ENCODE measurements at places on chromosomes 3 and 15.
A peak's percentile ranks its signal among the peaks of the same experiment; 100 is the strongest.

- DNase-seq: no peak
Measured at GRCh38 chr3:83928391-83928790, 1030.4 kb upstream of the CADM2 start.

DNA sequence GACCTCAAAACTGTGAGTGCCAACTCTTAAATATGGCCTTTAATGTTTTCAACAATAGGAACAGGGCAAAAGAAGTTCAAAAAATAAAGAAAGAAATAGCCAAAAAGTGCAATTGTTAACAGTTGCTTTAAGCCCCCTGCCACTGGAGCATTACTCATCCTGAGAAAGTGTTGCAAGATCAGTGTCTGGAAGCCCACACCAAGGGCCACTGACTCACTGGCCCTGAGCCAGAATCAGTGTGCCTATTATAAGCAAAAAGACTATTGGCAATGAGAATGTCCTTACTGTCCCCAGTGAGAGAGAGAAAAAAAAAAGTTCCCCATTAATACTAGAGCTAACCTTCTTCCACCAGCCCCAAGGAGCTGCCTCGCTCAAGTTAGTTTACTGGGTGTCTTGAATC is 480.1 kb upstream of the ZNF385D start:
- DNase-seq: no peak

- no peak for DNase-seq
Measured at GRCh38 chr15:53072077-53072476, 281.9 kb upstream of the ONECUT1 start.

- no peak for DNase-seq
Measured at GRCh38 chr15:50044904-50045303, 74.1 kb downstream of the ATP8B4 start.

GRCh38 chr3:129432036-129432435 is 3.6 kb upstream of the EFCAB12 start:
- no peak for DNase-seq

- DNase-seq: no peak
Measured at GRCh38 chr15:96070636-96071035, 259.9 kb upstream of the NR2F2 start.

GRCh38 chr3:134277066-134277660 is 26.5 kb upstream of the RYK start:
- no peak for DNase-seq

DNA sequence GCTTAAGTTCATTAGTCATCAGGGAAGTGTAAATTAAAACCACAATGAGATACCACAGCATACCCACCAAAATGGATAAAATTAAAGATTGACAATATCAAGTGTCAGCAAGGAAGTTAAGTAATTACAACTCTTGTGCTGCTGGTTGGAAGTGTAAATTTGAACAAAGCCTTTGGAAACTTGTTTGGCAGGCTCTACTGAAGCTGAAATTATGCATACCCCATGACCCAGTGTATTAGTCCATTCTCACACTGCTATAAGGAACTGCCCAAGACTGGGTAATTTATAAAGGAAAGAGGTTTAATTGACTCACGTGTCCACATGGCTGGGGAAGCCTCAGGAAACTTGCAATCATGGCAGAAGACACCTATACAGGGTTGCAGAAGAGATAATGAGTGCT is 196.1 kb downstream of the PDCD6IP start:
- no peak for DNase-seq

DNA sequence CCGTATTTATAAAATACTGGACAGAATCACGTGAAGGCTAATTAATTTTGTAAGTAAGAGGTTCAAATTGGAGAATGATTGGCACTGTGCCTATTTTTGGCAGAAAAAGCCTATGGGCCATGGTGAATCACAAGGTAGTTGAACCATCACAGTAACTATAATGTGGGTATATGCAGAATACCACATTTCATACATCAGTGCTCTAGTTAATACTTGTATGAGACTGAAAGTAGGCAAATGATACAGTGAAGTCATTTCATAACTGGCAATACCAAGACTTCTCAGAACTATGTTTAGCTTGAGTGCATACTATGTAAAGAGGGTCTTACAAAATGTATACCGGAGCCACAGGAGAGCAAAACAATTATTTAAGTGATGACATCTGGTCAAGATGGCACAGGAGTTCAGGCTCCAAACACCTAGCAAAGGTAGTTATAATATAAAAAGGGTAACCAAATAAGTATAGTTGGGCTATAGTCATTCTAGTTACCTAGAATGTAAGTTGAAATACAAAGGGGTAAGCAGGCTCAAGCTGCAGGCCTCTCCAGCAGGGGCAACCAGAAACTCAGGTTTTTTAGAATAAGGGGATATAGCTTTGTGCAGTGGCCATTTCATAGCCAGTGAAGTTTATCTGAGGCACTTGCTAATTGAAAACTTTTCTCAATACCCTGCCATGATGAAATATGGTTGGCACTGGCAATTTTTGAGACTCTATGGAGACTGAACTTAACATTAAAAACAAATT is 19.1 kb downstream of the GPR160 start:
- DNase-seq: no peak

DNA sequence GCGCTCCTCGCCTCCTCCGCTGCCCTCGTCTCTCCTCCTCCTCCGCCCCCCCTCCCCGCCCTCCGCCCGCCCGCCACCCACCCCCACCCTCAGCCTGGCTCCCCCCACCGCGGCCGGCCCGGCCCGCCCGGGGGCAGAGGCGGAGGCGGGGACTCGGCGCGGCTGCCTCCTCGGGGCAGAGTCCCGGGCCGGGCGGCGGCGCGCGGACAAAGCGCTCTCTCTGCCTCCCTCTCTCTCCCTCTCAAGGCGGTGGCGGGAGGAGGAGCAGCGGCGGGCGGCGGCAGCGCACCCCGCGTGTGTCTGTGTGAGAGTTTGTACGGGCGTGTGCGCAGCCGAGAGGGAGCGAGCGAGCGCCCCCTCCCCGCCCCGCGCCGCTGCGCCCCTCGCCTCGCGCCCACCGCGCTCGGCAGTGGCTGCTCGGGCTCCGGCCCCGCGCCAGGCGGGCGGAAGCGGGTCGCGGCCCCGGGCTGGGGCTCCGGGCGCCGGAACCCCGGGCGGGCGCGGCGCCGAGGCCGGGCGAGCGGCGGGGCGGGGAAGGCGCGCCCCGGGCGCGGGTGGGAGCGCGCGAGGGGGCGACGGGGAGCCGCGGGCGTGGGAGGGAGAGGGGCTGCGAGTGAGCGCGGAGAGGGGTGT is at the start of gene IGF2BP2:
TSS of gene IGF2BP2 (minus strand) at position 37 of the 633 bp plus-strand sequence. CDS start 82 bp downstream, outside the sequence.
- no peak for DNase-seq

- no peak for DNase-seq
Measured at GRCh38 chr3:16264174-16264707, 502 bp downstream of the DPH3 start.

- no peak for DNase-seq
Measured at GRCh38 chr3:10516544-10517452, 11.4 kb upstream of the ATP2B2 start.

DNA sequence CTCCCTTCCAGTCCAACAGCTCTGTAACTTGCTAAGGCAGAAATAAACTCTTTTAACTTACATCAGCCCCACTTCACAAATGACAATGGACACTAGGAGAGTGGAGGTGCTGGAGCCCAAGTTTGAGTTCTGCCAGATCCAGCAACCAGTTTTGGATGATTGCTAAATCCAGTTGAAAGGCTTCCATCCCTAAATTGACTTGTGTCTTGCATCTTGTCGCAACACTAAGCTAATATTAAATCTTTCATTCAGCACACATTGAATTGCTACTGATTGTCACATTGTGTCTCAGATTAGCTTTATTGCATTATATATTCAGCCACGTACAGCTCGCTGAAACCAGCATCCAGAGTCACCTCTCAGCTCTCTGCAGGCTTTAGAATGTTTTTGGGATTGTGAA is 41.7 kb upstream of the LIPC start:
- DNase-seq: no peak

DNA sequence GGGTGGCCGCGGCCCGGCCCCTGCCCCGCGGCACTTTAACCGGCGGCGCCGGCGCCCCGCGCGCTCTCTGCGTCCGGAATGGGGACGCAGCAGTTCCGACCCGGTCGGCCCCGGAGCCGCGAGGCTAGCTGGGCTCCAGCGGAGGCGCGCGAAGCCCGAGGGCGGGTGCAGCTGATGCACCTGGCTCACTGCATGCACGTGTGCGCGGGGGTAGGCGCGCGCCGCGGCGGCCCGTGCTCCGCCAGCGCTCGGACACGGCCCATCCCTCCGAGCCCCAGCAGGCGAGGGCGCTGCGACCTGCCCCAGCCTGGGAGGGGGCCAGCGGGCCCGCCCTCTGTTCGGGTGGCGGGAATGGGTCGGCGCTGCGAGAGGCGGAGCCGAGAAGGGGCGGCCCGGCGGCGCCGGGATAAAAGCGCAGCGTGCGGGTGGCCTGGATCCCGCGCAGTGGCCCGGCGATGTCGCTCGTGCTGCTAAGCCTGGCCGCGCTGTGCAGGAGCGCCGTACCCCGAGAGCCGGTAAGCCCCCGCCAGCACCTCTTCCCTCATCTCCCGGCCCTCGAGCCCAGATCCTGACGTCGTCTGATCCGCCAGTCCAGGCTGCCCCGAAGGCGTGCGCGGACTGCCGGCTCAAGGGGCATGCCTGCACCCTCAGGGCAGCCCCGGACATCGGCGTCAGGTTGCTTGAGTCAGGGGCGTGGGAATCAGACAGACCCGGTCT is at the start of the genes CHDH and IL17RB:
TSS of gene CHDH (minus strand) at position 286 of the 717 bp plus-strand sequence. CDS start 22,411 bp downstream, outside the sequence.
TSS of gene IL17RB (plus strand) at position 435 of the 717 bp plus-strand sequence. CDS start at position 456, 21 bp downstream.
- DNase-seq: peak; percentile 22

DNA sequence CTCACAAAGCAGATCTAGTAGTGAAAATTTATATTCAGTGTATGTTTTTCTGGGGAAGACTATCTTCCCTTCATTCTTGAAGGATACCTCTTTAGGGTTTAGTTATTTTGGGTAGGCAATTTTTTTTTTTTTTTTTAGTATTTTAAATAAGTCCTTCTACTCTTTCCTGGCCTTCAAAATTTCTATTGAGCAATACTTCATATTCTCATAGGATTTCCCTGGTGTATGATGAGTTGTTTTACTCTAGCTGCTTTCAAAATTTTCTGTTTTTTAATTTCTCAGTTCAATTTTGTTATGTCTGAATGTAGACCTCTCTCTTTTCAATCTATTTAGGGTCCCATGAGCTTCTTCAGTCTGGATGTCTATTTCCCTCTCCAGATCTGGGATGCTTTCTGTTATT is 74.3 kb upstream of the PLSCR4 start:
- DNase-seq: no peak

- no peak for DNase-seq
Measured at GRCh38 chr3:53808496-53808895, 37.7 kb downstream of the CHDH start.

- DNase-seq: no peak
Measured at GRCh38 chr3:187954873-187955586, 198.9 kb upstream of the LPP start.

GRCh38 chr15:78050441-78050809 is 27.1 kb downstream of the TBC1D2B start:
- no peak for DNase-seq

DNA sequence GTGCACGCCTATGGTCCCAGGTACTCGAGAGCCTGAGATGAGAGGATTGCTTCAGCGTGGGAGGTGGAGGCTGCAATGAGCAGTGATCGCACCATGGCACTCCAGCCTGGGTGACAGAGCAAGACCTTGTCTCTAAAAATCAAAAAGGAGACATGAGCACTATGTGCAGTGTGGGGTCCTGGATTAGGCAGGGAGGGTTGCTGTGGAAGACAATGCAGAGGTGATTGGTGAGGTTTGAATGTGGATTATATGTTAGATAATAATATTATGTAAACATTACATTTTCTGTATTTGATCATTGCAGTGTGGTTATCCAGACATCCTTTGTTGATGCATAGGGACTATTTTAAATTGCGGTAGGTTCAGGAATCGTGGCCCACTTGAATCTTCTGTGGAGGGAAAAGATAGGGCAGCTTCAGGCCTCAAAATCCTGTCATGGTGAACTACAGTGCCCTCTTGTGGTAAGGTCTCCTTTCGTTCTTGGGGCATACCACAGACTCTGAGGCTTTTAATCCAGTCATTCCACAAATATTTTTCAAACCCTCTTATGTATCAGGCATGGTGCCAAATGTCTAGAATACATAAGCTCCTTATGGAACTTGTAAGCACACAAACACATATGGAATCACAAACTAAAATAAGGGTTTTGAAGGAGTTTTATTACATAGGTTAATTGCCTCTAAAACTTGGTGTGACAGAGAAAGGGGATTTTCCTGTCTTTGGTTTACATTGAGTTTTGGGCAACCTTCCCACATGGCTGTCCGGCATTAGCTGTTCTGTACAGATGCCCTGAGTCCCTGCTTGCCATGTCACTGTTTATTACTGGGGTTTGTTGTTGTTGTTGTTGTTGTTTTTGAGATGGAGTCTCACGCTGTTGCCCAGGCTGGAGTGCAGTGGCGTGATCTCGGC is 37.7 kb downstream of the GPD1L start:
- DNase-seq: peak; percentile 23

DNA sequence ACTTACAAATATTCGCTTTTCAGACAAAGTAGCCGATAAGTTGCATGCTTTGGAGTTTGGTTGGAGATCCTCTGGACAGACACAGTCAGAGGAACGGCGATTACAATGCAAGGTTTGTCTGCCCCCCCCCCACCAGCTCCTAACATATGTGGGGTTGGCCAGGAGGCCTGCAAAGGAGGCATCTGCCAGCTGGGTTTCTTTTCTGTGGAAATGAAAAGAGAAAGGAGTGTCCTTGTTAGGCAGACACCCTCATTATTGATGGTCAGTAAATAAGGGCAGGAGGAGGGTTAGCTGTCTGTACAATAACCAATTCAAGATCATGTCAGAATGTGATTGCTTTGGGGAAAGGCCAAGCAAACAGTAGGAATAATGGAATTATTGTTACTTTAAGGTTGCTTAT is 49.1 kb downstream of the TLNRD1 start:
- DNase-seq: peak; percentile 61

- DNase-seq: no peak
Measured at GRCh38 chr3:28286595-28286994, 45.2 kb downstream of the CMC1 start.

DNA sequence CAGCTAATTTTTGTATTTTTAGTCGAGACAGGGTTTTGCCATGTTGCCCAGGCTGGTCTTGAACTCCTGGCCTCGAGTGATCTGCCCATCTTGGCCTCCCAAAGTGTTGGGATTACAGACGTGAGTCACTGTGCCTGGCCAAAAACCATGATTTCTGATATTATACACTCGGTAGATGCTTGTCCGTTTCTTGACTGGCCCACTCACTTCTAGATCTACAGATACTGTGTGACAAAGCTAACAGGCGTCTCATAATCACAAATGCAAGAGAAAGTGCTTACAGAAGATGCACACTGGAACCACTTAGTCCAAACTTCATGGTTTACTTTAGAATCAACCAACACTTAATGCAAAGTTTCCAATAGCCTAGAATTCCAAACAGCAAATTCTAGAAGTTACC is 8.4 kb downstream of the PROK2 start:
- no peak for DNase-seq

- DNase-seq: no peak
Measured at GRCh38 chr3:117243657-117244056, 534.1 kb downstream of the TUSC7 start.

- no peak for DNase-seq
Measured at GRCh38 chr3:46971742-46972141, 4.8 kb downstream of the CCDC12 start.
